ENCODE measurements at places on chromosomes 6 and 20.
A peak's percentile ranks its signal among the peaks of the same experiment; 100 is the strongest.

DNA sequence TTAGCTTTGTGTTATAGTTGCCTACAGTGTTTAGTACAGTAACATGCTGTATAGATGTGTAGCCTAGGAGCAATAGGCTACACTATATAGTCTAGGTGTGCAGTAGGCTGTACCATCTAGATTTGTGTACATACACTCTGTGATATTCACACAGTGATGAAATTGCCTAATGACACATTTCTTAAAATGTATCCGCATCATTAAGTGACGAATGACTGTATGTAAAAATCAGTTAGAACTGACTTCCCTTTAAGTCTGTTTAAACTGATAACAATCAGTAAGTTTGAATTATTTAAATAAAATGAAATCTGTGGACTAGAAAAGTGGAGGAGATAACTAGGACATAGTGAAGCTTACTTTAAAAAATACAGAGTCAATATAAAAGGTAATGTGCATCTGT, 176.1 kb downstream of the CDKAL1 start:
- no peak for DNase-seq

DNA sequence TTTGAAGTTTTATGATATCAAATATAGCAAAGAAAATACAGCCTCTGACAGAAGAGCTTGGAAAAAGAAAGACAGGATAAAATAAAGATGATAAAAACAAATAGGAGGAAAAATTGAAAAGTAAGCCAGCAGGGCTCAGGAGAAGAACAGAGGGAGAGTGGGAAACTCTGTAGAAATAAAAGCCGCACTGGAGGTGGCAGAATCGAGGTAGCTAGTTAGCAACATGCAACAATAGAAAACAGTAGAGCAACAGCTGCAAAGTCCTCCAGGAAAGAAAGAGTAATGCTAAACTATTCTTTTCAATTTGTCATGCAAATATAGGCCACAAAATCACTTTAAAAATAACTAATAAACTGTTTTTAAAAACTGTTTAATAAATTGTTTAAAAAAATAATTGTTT, 28.8 kb downstream of the HBS1L start:
- no peak for DNase-seq

DNA sequence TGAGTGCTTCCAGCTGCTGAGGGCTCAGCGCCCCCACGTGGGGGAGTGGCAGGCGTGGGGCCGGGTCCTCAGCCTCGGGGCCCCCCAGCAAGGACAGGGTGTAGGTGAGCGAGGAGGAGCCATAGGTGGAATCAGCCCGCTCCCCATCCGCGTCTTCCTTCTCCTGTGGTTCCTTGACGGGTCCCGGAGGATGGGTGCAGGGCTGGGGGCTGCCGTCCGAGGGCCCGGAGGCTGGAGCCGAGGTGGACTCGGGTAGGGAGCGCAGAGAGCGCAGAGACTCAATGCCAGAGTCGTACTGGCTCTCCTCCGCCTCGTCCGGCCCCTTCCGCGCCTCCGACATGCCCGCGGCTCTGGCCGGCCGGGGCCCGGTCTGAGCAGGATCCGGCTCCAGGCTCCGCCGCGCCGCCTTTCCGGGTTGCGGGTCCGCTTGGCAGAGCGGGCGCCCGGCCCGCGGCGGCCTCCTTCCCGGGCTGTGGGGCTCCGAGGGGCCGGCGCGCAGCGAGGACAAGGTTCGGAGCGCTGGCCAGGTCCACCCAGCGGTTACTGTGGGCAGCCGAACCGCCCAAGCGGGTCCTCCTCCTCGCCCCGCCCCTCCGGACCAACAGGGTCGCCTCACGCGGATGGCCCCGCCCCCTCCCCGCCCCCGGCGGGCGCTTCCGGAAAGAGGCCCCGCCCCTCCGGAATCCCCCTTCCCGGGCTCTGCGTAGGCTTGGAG, at the start of gene NFKBIE:
NFKBIE (minus strand) TSS at position 545 of the 715 bp plus-strand sequence; CDS start at position 340, 205 bp downstream.
- DNase-seq, result peak; percentile 94

GRCh38 chr6:23180504-23181293, 611.3 kb downstream of the HDGFL1 start:
- no peak for DNase-seq
